ENCODE measurements at places on chromosomes 1 and 21. TPM values are rescaled to one million over a fixed set of nuclear protein-coding genes. Genes with fewer than 3 reads are reported as not detected.
A peak's percentile ranks its signal among the peaks of the same experiment; 100 is the strongest.

Gene SPRR2A
- not detected for total RNA-seq

Gene SPATA45
- total RNA-seq: not detected

Gene MAN1C1
- total RNA-seq: 8.5 TPM

DNA sequence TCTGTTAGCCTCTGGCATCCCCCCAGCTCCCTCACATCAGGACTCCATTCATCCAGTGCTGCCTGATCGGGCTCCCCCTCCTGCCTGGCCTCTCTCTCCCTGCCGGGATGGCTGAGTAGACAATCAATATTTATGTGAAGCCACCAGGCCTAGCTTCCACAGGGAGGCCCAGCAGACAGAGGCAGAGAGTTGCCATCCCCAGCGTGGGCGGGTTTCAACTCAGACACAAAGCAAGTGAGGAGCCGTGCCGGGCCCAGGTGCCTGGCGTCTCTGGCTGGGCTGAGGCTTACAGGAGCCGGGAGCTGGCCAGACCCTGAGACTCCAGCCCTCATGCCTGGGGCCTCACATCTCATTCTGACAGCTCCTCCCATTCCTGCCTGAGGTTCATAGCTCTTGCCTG lies 34.5 kb upstream of the ATP2B4 start:
- DNase-seq: peak; percentile 73

- peak; percentile 34 for DNase-seq
Observed at GRCh38 chr1:3501856-3502640, 47.6 kb downstream of the ARHGEF16 start.

DNA sequence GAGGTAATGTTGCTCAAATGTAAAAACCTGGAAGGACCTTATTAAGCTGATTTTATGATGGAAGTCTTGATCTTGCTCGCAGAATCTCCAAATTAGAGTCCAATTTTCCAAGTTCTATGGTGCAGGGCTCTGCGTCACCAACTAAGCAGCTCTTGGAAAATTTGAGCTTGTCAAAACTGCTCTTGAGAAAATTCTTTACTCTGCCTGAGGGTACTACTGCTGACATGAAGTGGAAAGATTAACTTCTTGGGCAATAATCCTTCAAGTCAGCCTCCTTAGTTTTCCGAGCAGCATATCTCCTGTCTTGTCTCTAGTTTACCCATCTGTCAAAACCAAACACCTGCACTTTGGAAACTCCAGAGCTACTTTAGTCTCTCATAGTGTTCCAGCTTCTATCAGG lies 293.7 kb downstream of the KCTD3 start:
- no peak for DNase-seq

- DNase-seq: no peak
Observed at GRCh38 chr1:208309771-208310170, 65.6 kb upstream of the PLXNA2 start.

- DNase-seq: no peak
Observed at GRCh38 chr1:166950156-166950555, 25.2 kb downstream of the ILDR2 start.

DNA sequence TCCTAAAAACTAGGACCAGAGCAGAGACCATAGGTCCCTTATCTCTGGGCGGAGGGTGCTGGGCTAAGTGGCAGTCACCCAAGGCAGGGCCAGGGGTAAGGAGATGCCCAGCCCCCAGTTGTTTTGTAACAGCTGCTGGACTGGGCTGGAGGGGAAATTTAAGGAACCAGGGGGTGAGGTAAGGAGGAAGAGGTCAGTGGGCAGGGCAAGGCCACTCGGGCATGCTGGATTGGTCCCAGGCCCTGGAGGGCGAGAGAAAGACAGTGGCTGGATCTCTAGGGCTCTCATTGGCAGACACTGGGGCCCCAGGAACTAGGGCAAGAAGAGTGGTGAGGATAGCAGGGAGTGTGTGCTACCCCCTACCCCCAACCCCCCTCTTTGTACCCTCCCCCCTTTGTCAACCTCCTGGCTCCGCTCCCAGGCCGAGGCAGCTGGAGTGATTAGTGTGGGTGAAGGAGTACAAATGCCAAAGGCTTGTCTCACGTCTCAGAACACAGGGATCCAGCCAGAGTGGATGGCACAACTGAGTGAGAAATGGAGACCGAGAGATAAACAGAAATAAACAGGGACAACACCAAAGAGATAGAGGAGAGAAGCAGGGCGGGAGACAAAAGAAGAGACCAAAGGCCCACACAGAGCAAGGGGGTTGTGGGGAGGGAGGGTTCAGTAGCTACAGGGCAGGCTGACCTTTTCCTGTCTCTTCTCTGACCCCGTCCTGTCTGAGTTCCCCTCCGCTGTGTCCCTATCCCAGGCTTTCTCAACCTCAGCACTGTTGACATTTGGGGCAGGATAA lies 20.5 kb upstream of the THRAP3 start:
- DNase-seq: peak; percentile 65

DNA sequence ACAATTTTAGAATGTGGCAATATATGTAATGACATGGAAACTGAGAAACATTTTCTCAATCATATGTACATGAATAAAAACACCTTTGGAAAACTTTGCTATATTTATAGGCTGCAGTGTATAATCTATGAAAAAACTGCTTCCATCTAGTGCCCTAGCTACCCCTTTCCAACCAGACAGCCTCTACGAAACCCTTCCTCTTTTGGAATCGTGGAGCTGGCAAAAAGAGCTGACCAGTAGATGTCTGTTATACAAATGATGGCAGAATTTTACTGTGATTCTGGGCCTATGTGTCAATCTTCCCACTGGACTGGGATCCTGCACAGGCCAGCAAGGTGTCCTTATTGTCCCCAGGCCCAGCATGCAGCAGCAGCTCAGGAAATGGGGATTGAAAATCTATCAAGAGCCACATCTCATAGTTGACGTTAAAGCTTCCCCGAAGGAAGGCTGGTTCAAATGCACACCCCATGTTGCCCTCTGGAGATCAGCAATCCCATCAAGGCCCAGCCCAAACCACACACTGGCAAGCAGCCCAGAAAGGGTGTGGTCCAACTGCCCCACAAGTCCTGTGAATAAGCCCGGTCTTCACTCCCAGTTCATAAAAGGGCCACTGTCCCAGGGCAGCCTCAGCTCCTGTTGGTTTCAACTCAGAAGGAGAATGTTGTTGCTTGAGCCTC lies 8.8 kb upstream of the FAM20B start:
- peak; percentile 97 for DNase-seq

- DNase-seq: no peak
Observed at GRCh38 chr1:145846201-145846612, 777 bp downstream of the NUDT17 start.

Data from stomach (tissue), 19 donors.